Skeletal muscle tissue (tissue), 5 donors: ENCODE measurements at places on chromosomes 4 and X. TPM values are rescaled to one million over a fixed set of nuclear protein-coding genes. Genes with fewer than 3 reads are reported as not detected.

The CXXC4 gene
- total RNA-seq, result 1.0 TPM

The TMEM164 gene
- 15.1 TPM for total RNA-seq

The TMEM255A gene
- total RNA-seq, result 3.1 TPM

The ZFP42 gene
- not detected for total RNA-seq

The NPY2R gene
- total RNA-seq, result not detected

The HTRA3 gene
- total RNA-seq, result 20.9 TPM

The IL1RAPL1 gene
- total RNA-seq, result 3.7 TPM

The PABPC4L gene
- total RNA-seq, result 8.4 TPM

The SPON2 gene
- 29.2 TPM for total RNA-seq

The XAGE1A gene
- not detected for total RNA-seq

The SLITRK2 gene
- total RNA-seq, result 0.52 TPM

The PNMA5 gene
- under 0.01 TPM for total RNA-seq

The CDS1 gene
- 0.52 TPM for total RNA-seq

The USP27X gene
- total RNA-seq, result 2.1 TPM

The LRCH2 gene
- total RNA-seq, result 3.1 TPM

The TENM3 gene
- total RNA-seq, result 29.7 TPM

The FAAH2 gene
- not detected for total RNA-seq

The TRMT10A gene
- total RNA-seq, result 5.7 TPM

The TCEAL6 gene
- not detected for total RNA-seq

The CYTL1 gene
- 2.1 TPM for total RNA-seq

The CT47B1 gene
- not detected for total RNA-seq

The MEPE gene
- not detected for total RNA-seq

The NKX1-1 gene
- total RNA-seq, result not detected

The MXRA5 gene
- total RNA-seq, result 34.4 TPM

The NHSL2 gene
- total RNA-seq, result 4.7 TPM

The AFM gene
- not detected for total RNA-seq

The REPS2 gene
- total RNA-seq, result 7.8 TPM

The CHST7 gene
- 8.9 TPM for total RNA-seq

The RAI2 gene
- total RNA-seq, result 0.52 TPM

The JCHAIN gene
- 2.1 TPM for total RNA-seq

The TREX2 gene
- total RNA-seq, result 3.7 TPM

The HTN3 gene
- not detected for total RNA-seq

The MAGEA2B gene
- not detected for total RNA-seq

The PHOX2B gene
- not detected for total RNA-seq

The GLRA2 gene
- total RNA-seq, result 1.0 TPM
